Activated CD4-positive, alpha-beta T cell treated with anti-CD3 and anti-CD28 coated beads, Interleukin-2, amount 10 ng/mL, durations not matched to agents 7 days and 5 days (primary cell): ENCODE measurements at places on chromosomes 3 and 15.

DNA sequence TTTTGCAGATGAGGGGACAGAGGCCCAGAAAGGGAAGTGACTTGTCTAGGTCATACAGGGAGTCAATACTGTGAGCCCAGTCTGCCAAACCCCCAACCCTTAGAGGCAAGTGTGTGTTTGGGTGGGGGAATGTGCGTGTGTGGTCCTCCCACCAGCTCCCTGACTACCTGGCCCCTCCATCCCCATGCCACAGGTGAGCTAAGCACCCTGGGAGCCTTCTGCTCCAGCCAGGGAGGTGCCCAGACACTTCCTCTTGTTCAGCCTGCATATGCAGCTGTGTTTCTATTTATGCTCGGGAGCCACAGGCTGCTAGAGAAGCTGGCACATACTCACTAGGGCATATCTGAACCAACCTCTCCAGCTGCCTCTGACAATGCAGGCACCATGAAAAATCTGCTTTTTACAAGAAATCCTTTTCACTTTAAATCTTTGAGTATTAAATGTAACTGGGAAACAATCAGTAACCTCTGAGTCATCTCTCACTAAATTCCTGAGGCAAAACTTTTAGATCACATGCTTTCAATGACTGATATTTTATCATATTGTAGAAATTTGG lies 20.7 kb downstream of the TBC1D2B start:
- H3K27ac ChIP-seq: peak overlapping the region; percentile 77
- peaks cover 88% of the 10 kb centered on the region for H3K4me1 ChIP-seq
- no peaks in the 10 kb centered on the region for H3K27me3 ChIP-seq
- peaks cover 44% of the 10 kb centered on the region for H3K36me3 ChIP-seq

DNA sequence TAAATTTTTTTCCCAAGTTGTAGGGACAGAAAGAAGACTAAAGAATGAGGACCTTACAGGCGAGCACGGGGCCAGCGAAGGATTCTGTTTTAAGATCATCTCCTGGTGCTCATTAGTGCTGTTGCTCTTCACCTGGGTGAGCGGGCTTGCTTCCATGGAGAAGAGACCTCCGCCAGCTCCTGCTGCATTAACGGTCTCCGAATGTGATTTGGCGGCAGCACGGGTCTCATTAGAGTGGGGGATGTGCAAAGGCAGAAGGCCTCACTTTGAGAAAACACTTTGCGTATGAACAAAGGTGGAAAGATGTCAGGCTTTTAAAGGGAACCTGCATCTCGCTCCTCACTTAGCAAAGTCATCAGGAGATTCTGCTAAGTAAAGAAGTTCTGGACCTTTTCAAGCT lies 753.4 kb upstream of the CFAP20DC start:
- H3K27me3 ChIP-seq: no peaks in the 10 kb centered on the region
- H3K4me1 ChIP-seq: peaks cover 2% of the 10 kb centered on the region
- DNase-seq: no peak

- no peaks in the 10 kb centered on the region for H3K36me3 ChIP-seq
- no peak for DNase-seq
- H3K27ac ChIP-seq: no peak overlapping the region
- no peak overlapping the region for H3K4me3 ChIP-seq
Measured at GRCh38 chr15:95987886-95988573, 342.5 kb upstream of the NR2F2 start.

- H3K27me3 ChIP-seq: peaks cover 15% of the 10 kb centered on the region
- no peak overlapping the region for H3K4me3 ChIP-seq
- H3K4me1 ChIP-seq: no peaks in the 10 kb centered on the region
- H3K36me3 ChIP-seq: no peaks in the 10 kb centered on the region
Measured at GRCh38 chr3:194283221-194284006, 67.7 kb downstream of the CPN2 start.

- DNase-seq: no peak
- no peak overlapping the region for H3K4me3 ChIP-seq
- H3K27ac ChIP-seq: no peak overlapping the region
- no peaks in the 10 kb centered on the region for H3K4me1 ChIP-seq
- no peaks in the 10 kb centered on the region for H3K36me3 ChIP-seq
- H3K27me3 ChIP-seq: peaks cover 2% of the 10 kb centered on the region
Measured at GRCh38 chr3:194757647-194758061, 72.0 kb downstream of the FAM43A start.

GRCh38 chr3:24135280-24135679 lies 190.2 kb downstream of the NR1D2 start:
- no peaks in the 10 kb centered on the region for H3K4me1 ChIP-seq
- no peak overlapping the region for H3K27ac ChIP-seq
- H3K4me3 ChIP-seq: no peak overlapping the region

- H3K4me3 ChIP-seq: no peak overlapping the region
- no peaks in the 10 kb centered on the region for H3K36me3 ChIP-seq
- no peaks in the 10 kb centered on the region for H3K4me1 ChIP-seq
- no peak overlapping the region for H3K27ac ChIP-seq
- no peaks in the 10 kb centered on the region for H3K27me3 ChIP-seq
Measured at GRCh38 chr3:64761729-64762128, 73.9 kb upstream of the ADAMTS9 start.

DNA sequence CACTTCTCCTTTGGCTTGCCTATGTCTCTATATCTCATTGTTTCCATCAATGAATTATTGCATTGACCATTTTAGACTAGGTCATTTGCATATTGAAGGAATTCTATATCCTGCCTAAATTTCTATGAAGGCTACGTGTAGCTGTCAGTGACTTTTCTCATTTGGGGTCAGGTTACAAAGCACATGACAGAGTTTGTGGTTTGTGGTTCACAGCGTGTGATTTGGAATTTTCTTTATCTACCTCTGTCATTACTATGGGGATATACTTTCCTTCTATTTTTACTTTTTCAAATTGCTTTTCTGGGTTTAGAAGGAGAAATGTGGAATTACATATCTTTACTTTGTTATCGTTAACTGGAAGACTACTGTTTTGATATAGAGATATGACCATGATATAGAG lies 317.3 kb upstream of the CFAP20DC start:
- H3K27me3 ChIP-seq: no peaks in the 10 kb centered on the region
- H3K4me1 ChIP-seq: peaks cover 6% of the 10 kb centered on the region
- DNase-seq: no peak

- H3K27ac ChIP-seq: no peak overlapping the region
- peaks cover 10% of the 10 kb centered on the region for H3K36me3 ChIP-seq
- no peak overlapping the region for H3K4me3 ChIP-seq
- DNase-seq: no peak
Measured at GRCh38 chr3:31568649-31569048, 35.9 kb downstream of the STT3B start.

GRCh38 chr3:128324911-128325592 lies 141.6 kb downstream of the DNAJB8 start:
- H3K4me1 ChIP-seq: peaks cover 19% of the 10 kb centered on the region
- H3K27me3 ChIP-seq: no peaks in the 10 kb centered on the region
- H3K27ac ChIP-seq: no peak overlapping the region
- H3K4me3 ChIP-seq: no peak overlapping the region
- DNase-seq: no peak

- H3K27me3 ChIP-seq: peaks cover 17% of the 10 kb centered on the region
- H3K4me3 ChIP-seq: no peak overlapping the region
- DNase-seq: no peak
Measured at GRCh38 chr3:10508235-10508618, 2.8 kb upstream of the ATP2B2 start.

DNA sequence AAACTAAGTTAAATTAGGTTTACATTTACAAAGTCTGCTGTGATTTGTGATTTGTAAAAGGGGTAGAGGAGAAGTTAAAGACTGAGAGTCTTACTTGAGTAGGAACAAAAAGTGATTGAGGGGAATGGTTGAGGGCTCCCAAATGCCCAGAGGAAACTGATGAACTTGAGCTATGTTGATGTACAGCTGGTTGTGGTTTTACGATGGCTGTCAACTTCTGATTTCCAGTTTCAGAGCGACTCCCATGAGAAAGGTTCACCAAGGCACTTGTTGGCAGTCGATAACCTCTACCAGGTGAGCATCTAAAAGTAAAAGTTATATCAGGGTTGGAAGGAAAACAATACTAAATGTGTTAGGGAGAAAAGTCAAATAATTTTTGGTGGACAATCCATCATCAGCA lies 91.0 kb downstream of the XRN1 start:
- no peak for DNase-seq
- H3K4me1 ChIP-seq: no peaks in the 10 kb centered on the region
- H3K36me3 ChIP-seq: peaks cover 63% of the 10 kb centered on the region
- no peak overlapping the region for H3K27ac ChIP-seq

DNA sequence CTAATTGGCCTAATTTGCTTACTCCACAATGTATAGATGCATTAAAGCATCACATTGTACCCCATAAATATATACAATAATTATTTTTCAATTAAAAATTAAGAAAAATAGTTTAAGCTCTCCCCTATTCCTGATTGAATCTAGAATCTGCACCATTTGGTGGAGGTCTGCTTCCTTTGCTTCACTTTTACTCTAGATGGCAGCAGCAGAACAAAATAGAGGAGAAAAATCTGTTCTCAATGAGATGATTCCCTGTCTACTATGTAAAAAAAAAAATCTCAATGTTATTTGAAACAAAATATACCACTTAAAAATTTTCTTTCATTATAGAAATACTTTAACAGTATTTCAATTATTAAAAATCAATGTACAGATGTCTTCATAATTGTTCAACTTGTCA lies 109.6 kb upstream of the FXR1 start:
- no peaks in the 10 kb centered on the region for H3K4me1 ChIP-seq
- H3K36me3 ChIP-seq: no peaks in the 10 kb centered on the region
- no peak overlapping the region for H3K27ac ChIP-seq
- DNase-seq: no peak

- no peaks in the 10 kb centered on the region for H3K27me3 ChIP-seq
- H3K4me3 ChIP-seq: no peak overlapping the region
- no peak for DNase-seq
- no peak overlapping the region for H3K27ac ChIP-seq
Measured at GRCh38 chr3:157705258-157705657, 202.0 kb upstream of the VEPH1 start.

DNA sequence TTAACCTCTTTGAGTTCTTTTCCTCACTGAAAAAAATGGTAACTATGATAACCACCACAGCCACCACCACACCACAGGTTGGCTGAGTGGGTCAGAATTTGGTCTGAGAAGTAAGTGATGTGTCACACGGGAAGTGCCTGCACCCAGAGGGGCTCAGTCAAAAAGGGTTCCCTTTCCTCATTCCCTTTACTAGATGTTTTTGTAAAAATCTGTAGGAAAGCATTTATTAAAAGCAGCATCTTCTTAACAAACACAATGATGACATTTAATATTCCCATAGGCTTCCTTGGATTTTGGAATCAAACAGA lies 23.2 kb downstream of the CFAP92 start:
- no peaks in the 10 kb centered on the region for H3K36me3 ChIP-seq
- H3K27me3 ChIP-seq: peaks cover 7% of the 10 kb centered on the region
- H3K4me1 ChIP-seq: peaks cover 13% of the 10 kb centered on the region
- DNase-seq: no peak
- H3K4me3 ChIP-seq: no peak overlapping the region

- H3K36me3 ChIP-seq: peaks cover 30% of the 10 kb centered on the region
- DNase-seq: no peak
- H3K4me1 ChIP-seq: no peaks in the 10 kb centered on the region
- no peak overlapping the region for H3K4me3 ChIP-seq
- no peaks in the 10 kb centered on the region for H3K27me3 ChIP-seq
Measured at GRCh38 chr3:38386992-38387750, 40.6 kb downstream of the XYLB start.

- H3K36me3 ChIP-seq: peaks cover 2% of the 10 kb centered on the region
- H3K27me3 ChIP-seq: no peaks in the 10 kb centered on the region
- H3K4me1 ChIP-seq: peaks cover 47% of the 10 kb centered on the region
- no peak overlapping the region for H3K4me3 ChIP-seq
Measured at GRCh38 chr3:172550347-172550943, 27.2 kb upstream of the TNFSF10 start.

GRCh38 chr3:178669758-178670157 lies 133.5 kb downstream of the KCNMB2 start:
- H3K27me3 ChIP-seq: no peaks in the 10 kb centered on the region
- no peak overlapping the region for H3K27ac ChIP-seq
- no peaks in the 10 kb centered on the region for H3K36me3 ChIP-seq
- H3K4me1 ChIP-seq: peaks cover 11% of the 10 kb centered on the region
- H3K4me3 ChIP-seq: no peak overlapping the region
- no peak for DNase-seq

GRCh38 chr3:146827836-146828235 lies 222.7 kb upstream of the PLSCR5 start:
- no peaks in the 10 kb centered on the region for H3K27me3 ChIP-seq
- no peaks in the 10 kb centered on the region for H3K36me3 ChIP-seq
- no peak for DNase-seq
- no peaks in the 10 kb centered on the region for H3K4me1 ChIP-seq

DNA sequence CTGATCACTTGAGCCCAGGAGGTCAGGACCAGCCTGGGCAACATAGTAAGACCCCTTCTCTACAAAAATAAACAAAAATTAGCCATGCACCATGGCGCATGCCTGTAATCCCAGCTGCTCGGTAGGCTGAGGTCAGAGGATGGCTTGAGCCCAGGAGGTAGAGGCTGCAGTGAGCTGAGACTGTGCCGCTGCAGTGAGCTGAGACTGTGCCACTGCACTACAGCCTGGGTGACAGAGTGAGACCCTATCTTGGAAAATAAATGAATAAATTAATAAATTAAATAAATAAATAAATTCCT lies 10.8 kb downstream of the SHISA5 start:
- H3K36me3 ChIP-seq: peaks cover 23% of the 10 kb centered on the region
- H3K4me3 ChIP-seq: no peak overlapping the region
- DNase-seq: no peak
- no peaks in the 10 kb centered on the region for H3K27me3 ChIP-seq
- H3K4me1 ChIP-seq: peaks cover 2% of the 10 kb centered on the region

- H3K4me3 ChIP-seq: peak overlapping the region; percentile 75
- peaks cover 38% of the 10 kb centered on the region for H3K36me3 ChIP-seq
- H3K27me3 ChIP-seq: no peaks in the 10 kb centered on the region
- H3K27ac ChIP-seq: peak overlapping the region; percentile 27
- DNase-seq: peak; percentile 8
Measured at GRCh38 chr3:150412561-150413231, 4.6 kb downstream of the TSC22D2 start.

- H3K4me3 ChIP-seq: no peak overlapping the region
- no peaks in the 10 kb centered on the region for H3K4me1 ChIP-seq
- no peak for DNase-seq
- no peaks in the 10 kb centered on the region for H3K36me3 ChIP-seq
Measured at GRCh38 chr3:118671192-118671591, 363.5 kb downstream of the IGSF11 start.

- H3K27ac ChIP-seq: peak overlapping the region; percentile 69
- H3K4me1 ChIP-seq: peaks cover 81% of the 10 kb centered on the region
Measured at GRCh38 chr15:74399511-74400312, 32.3 kb upstream of the CYP11A1 start.

- DNase-seq: no peak
- H3K36me3 ChIP-seq: no peaks in the 10 kb centered on the region
- H3K27ac ChIP-seq: no peak overlapping the region
Measured at GRCh38 chr3:168139947-168140346, 44.2 kb upstream of the GOLIM4 start.

- H3K36me3 ChIP-seq: no peaks in the 10 kb centered on the region
- H3K27me3 ChIP-seq: no peaks in the 10 kb centered on the region
- H3K27ac ChIP-seq: peak overlapping the region; percentile 63
- no peak overlapping the region for H3K4me3 ChIP-seq
- no peak for DNase-seq
Measured at GRCh38 chr3:15637131-15637951, 35.8 kb downstream of the BTD start.
